Foreskin melanocyte (primary cell): ENCODE measurements at places on chromosomes 7 and 10.

GRCh38 chr10:126397640-126398382 lies 9.5 kb upstream of the ADAM12 start:
- no peak for DNase-seq

- DNase-seq: peak; percentile 62
Observed at GRCh38 chr7:2314209-2314955, at the start of gene SNX8. Gene SNX8, minus strand, starts transcription at chr7:2314441. Its CDS starts 20 bp downstream, at chr7:2314421.

- DNase-seq: peak; percentile 9
Observed at GRCh38 chr10:19702215-19702614, 114.0 kb upstream of the PLXDC2 start.

GRCh38 chr7:140541513-140542227 lies 62.4 kb upstream of the MKRN1 start:
- DNase-seq: no peak

DNA sequence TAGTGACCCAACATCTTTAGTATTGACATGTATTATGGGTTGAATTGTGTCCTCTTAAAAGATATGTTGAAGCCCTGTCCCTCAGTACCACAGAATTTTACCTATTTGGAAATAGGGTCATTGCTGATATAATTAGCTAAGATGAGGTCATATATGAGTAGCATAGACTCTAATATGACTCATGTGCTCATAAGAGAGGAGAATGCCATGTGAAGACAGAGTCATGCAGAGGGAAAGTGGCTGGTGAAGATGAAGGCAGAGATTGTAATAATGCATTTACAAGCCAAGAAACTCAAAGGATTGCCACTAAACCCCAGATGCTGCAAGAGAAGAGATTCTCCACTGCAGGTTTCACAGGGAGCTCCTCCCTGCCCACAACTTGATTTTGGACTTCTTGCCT lies 496.4 kb downstream of the KIF20B start:
- DNase-seq: no peak

- DNase-seq: no peak
Observed at GRCh38 chr7:141074162-141074991, 513 bp downstream of the TMEM178B start.

DNA sequence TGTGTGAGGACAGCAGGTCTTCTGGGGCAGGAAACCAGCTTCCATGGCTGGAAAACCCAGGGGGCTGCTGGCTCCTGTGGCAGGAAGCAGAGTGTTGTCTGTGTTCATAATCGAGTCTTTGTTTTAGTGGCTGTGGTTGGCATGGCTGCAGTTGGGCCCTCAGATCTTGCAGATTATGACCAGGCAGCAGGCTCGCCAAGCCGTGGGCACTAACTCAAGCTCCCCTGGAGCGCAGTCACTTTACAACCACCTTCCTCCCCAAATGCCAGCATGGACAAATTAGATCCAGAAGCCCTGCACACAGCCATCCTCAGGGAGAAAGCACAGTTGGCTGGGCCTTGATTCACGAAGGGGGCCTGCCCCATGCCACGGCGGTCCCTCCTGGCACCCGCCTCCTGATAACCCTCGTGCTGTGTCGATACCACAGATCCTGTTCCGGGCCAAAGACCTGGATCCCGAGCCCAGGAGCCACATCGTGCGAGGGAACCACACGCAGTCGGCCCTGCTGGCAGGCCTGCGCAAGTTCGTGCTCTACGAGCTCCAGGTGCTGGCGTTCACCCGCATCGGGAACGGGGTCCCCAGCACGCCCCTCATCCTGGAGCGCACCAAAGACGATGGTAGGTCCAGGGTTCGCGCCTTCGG lies 552.5 kb upstream of the FOXK1 start:
- DNase-seq: peak; percentile 74

DNA sequence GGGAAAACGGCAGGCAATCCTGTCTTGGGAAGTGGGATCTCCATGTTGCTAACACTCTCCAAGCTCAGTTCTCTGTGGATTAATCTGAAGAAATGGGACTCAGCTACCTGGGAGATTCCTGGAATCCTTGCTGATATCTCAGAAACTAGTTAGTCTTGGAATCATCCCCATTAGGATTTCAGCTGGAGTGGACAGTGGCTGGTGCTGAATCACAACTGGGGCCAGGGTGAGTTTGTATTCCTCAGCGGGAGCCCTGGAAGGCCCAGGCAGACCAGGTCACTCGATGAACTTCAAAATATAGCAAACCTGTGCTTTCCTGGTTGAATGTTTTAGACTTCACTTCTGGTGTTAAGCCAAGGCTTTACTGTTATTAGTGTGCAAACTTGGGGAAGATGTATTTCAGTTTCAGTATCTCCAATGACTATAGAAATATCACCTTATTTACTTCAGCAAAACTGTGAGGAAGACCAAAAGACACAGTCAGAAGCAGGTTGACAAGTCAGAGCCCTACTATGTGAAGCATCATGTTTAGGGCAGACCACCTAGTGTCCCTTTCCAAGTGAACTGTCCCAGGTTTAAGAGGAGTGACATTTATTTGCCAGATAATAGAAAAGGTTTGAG lies 126.1 kb downstream of the AOAH start:
- DNase-seq: no peak

- DNase-seq: no peak
Observed at GRCh38 chr7:40536421-40536820, 401.6 kb downstream of the SUGCT start.

GRCh38 chr10:125023862-125024496 lies 82.1 kb downstream of the ZRANB1 start:
- no peak for DNase-seq

DNA sequence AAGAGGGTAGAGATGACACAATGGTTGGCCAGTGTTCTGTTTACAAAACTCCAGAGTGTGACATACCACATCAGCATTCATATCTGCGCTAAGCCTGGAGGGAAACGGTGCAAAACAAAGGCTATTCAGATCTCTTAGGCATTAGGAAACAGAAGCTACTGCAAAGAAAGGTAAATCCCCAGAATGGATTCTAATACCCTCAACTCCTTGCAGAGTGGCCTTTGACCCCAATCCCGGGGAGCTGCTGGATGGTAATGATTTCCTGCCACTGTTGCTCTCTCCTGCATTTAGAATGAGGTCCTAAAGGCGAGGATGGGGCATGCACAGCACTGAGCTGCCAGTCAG lies 65.2 kb downstream of the AOAH start:
- DNase-seq: no peak

DNA sequence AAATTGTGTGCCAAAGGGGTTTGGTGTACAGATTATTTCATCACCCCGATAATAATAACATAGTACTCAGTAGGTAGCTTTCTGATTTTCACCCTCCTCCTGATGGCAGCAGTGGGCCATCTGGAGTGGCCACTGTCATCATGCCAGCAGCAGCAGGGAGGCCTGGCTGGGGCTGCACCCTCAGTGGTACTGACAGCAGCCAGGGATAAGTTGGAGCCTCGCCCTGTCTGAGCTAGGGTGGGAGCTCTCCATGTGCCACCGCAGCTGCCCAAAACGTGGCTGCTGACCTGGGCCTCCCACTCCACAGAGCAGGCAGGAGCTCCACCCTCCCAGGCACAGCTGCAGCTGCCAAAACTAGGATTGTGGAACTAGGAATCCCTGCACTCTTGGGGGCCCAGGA lies 700.8 kb upstream of the KCND2 start:
- no peak for DNase-seq

- DNase-seq: no peak
Observed at GRCh38 chr7:55053651-55054571, 35.1 kb downstream of the EGFR start.

GRCh38 chr10:91162050-91162494 lies 58.4 kb upstream of the PCGF5 start:
- DNase-seq: no peak

- no peak for DNase-seq
Observed at GRCh38 chr7:112701456-112701855, 88.7 kb downstream of the TMEM168 start.

DNA sequence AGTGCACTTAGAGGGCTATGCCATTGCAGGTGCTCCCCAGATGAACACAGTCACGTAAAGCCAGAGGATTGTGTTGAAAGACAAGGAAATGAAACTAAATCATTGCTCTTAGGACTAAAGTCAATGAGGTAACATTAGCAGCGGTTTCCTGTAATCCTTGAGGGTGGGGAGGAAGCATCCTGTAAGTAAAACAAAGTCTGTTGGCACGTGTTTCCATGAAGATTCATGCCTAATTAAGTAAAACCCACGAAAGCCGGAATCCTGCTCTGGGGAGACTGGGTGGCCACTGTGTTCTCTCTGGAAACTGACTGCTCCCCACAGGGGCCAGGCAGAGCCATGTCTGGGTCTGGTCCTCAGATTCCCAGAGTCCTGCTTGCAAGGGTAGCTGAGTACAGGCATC lies 18.3 kb downstream of the STEAP1B start:
- no peak for DNase-seq

- DNase-seq: no peak
Observed at GRCh38 chr7:54678763-54679489, 80.1 kb downstream of the SEC61G start.

DNA sequence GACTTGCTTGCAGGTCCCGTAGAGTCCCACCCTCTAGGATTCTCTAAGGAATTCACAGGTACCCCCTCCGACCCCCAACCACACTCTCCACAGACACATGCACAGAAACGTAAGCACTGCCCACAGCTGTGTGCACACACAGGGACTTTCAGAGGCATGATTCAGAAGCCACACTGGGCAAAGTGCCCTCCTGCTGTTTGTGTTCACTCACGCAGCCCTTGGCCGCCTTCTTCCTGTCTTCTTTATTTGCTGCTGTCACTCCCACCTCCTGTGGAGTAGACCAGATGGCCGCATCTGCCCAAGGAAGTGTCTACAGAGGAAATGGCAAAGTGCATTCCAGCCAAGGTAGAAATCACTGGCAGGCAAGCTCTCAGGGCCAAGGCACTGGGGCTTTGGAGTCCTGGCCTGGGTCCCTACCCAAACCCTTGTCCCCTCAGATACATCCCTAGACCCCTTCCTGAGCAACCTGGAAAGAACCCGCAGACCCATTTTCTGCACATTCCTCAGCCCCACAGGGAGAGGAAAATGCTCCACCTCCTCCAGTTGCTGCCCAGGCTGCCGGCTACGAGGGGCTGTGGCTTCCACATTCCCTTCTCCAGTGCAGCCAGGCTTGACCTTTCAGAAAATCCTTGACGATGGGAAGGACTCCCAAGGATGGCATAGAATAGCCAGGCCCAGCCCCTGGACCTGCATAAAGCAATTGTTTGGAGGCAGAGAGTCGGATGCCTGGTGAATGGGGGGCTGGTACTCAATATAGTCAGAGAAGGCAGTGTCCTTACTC lies 21.6 kb upstream of the GIMAP8 start:
- no peak for DNase-seq

- peak; percentile 95 for DNase-seq
Observed at GRCh38 chr7:13981070-13981469, 8.4 kb downstream of the ETV1 start.

DNA sequence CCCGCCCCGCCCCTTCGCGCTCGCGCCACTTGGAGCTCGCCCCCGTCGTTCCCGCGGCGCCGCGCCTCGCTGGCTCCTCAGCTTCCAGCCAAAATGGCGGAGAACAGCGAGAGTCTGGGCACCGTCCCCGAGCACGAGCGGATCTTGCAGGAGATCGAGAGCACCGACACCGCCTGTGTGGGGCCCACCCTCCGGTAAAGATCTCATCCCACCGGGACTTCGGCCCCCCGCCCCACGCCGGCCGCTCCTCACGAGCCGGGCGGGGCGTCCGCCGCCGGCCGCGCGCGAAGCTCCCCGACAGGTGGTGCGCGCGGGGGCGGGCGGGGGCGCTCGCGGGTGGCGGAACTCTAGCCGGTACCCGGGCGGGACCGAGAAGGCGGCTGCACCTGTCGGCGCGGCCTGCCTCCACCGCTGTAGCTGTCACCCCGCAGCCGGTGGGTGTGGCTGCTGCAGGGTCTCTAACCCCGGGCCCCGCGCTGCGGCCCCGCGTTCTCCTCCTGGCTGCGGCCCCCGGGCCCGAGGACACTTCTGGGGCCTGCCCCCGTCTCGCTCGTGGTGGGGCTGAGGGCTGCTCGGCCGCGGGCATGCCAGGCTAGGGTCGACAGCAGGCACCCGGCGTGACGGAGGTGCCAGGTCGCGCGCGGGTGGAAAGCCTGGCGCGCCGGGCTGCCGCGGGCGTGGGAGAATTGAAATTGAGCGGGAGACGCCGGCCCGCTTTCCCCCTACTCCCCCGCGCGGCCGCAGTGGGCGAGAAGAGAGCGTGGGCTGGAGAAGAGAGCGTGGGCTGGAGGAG lies at the start of gene EXOC6:
EXOC6 (plus strand) TSS at position 80 of the 793 bp plus-strand sequence; CDS start at position 94, 14 bp downstream.
- DNase-seq: peak; percentile 62

- DNase-seq: no peak
Observed at GRCh38 chr10:50788951-50789945, 49.5 kb downstream of the ASAH2B start.

DNA sequence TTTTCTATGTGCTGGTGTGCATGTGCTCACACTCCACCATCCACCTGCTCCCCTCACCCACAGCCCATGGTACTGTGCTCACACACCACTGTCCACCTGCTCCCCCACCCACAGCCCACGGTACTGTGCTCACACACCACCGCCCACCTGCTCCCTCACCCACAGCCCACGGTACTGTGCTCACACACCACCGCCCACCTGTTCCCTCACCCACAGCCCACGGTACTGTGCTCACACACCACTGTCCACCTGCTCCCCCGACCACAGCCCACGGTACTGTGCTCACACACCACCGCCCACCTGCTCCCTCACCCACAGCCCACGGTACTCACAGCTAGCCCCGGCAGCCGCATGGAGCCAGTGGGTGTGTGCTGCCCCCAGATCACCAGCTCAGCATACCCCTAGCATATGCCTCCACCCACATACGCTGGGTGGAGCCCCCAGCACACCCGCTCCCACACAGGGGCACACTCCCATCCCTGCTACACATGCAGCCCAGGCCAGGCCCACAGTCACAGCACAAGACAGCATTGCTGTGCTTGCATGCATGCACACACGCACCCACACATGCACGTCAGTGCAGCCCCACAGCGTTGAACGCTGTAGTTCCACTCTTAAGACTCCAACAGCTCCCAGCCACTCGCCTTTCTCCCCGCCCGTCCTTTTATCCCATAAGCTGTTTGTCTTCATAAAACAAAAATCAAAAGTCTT lies 62.0 kb downstream of the PAX2 start:
- DNase-seq: no peak

- DNase-seq: no peak
Observed at GRCh38 chr7:12728192-12728538, 40.7 kb downstream of the ARL4A start.

DNA sequence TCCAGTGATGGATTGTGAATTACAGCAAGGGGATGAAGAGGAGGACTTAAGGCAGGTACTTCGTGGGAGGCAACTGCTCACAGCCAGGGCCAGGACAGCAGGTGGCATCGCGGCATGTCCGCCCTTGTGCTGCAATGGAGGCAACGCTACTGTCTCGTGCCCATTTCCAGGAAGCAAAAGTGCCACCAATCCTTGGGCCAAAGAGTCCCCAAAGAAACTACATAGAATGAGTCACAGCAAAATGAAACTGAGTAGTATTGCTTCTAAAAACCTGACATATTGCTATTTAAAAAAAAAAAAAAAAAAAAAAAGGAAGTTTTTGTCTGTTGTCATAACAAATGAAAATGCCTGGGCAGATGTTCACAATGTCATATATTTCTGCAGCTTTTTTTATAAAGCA lies 46.6 kb downstream of the RSU1 start:
- DNase-seq: no peak

- DNase-seq: peak; percentile 89
Observed at GRCh38 chr10:112230325-112230988, 46.9 kb upstream of the GPAM start.

- DNase-seq: no peak
Observed at GRCh38 chr7:12138421-12138820, 72.7 kb upstream of the TMEM106B start.

GRCh38 chr10:96411716-96412320 lies 53.0 kb upstream of the OPALIN start:
- DNase-seq: no peak
